Heart left ventricle (tissue), 16 donors: ENCODE measurements at places on chromosomes 7 and 10. TPM values are rescaled to one million over a fixed set of nuclear protein-coding genes. Genes with fewer than 3 reads are reported as not detected.

Gene CCDC172
- not detected for total RNA-seq

Gene TMEM196
- not detected for total RNA-seq

Gene CTTNBP2
- 3.9 TPM for total RNA-seq

Gene MYL10
- total RNA-seq, result not detected

Gene CLRN3
- not detected for total RNA-seq

Gene NUPR2
- total RNA-seq, result not detected

Gene ANAPC16
- total RNA-seq, result 237 TPM

Gene NPS
- not detected for total RNA-seq

Gene TSPAN12
- 41.3 TPM for total RNA-seq

Gene MRPS33
- total RNA-seq, result 132 TPM

Gene SPDYE2
- total RNA-seq, result not detected

Gene NUTM2B
- total RNA-seq, result 1.2 TPM
